ENCODE measurements at places on chromosomes 3 and 15. TPM values are rescaled to one million over a fixed set of nuclear protein-coding genes. Genes with fewer than 3 reads are reported as not detected.

Gene TMEM212
- not detected for total RNA-seq

Gene ERICH6
- total RNA-seq = not detected

Gene SST
- 1.1 TPM for total RNA-seq

Gene ALPK3
- 20.2 TPM for total RNA-seq

Gene RTP4
- total RNA-seq = 1.7 TPM

Gene FOXB1
- not detected for total RNA-seq

Gene FETUB
- total RNA-seq = not detected

Gene CPEB1
- total RNA-seq = 3.1 TPM

Gene OR5AC2
- total RNA-seq = not detected

Gene MAGEL2
- total RNA-seq = 5.4 TPM

Gene DET1
- total RNA-seq = 16.3 TPM

Gene AGTR1
- 22.0 TPM for total RNA-seq

Gene GABRR3
- not detected for total RNA-seq

Gene CYP11A1
- 1.9 TPM for total RNA-seq

Gene STRC
- 0.82 TPM for total RNA-seq

Gene VEPH1
- total RNA-seq = 47.6 TPM

Gene GJD2
- not detected for total RNA-seq

Gene PROS1
- 27.5 TPM for total RNA-seq

Gene SLC38A3
- total RNA-seq = 2.9 TPM

Gene DCUN1D1
- 31.6 TPM for total RNA-seq

Gene TUSC7
- not detected for total RNA-seq

Gene ASB14
- 0.12 TPM for total RNA-seq

Gene POTEB3
- not detected for total RNA-seq

Gene ADAMTS7
- 37.3 TPM for total RNA-seq

Gene EXD1
- total RNA-seq = not detected

Gene IL5RA
- total RNA-seq = 0.88 TPM

Gene SERPINI2
- total RNA-seq = 0.82 TPM

Gene ALDH1L1
- total RNA-seq = 32.5 TPM

Gene PPP1R14D
- not detected for total RNA-seq
